ENCODE measurements at places on chromosomes 3 and 15. TPM values are rescaled to one million over a fixed set of nuclear protein-coding genes. Genes with fewer than 3 reads are reported as not detected.

DNA sequence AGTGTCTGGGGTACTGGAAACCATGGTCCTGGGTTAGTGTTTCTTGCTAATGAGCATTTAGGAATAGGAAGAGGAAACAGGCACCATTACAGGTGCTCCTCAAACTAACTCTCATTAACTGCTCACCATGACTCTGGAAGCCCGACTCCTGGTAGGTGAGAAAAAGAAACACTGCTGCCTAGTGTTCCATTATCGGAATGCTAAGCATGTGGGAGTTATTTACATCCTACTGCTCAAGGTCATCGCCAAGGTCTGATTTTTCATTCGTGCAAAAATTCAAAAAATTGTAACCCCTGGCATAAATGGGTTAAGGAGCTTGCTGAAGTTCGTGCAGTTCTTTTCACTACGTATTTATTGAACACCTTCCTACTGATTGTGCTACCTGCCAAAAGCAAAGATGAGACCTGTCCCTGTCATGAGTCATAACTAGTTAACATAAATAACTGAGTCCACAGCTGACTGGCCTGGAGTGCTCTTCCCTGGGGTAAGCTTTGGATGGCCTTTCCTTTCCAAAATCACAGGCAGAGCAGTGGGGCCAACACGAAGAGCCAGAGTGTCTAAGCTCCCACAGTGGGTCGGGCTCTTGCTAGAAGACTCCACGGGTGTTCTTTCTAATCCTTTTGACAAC, 22.7 kb upstream of the PAQR5 start:
- DNase-seq: no peak
- H3K27ac ChIP-seq: no peak overlapping the region
- no peaks in the 10 kb centered on the region for H3K36me3 ChIP-seq
- H3K4me3 ChIP-seq: no peak overlapping the region

DNA sequence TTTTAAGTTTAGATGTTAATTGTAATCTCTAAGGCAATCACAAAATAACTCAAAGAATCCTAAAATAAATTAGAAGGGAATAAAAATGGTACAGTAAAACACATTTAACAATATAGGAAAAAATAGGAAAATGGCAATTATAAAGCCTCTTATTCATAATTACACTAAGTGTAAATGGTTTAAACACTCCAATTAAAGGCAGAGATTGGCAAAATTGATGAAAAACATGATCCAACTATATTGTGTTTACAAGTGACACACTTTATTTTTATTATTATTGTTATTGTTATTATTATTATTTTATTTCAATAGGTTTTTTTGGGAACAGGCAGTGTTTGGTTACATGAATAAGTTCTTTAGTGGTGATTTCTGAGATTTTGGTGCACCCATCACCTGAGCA, 48.7 kb upstream of the DYNC1LI1 start:
- no peak overlapping the region for H3K4me3 ChIP-seq
- H3K4me1 ChIP-seq: no peaks in the 10 kb centered on the region
- DNase-seq: no peak
- H3K27ac ChIP-seq: no peak overlapping the region
- no peaks in the 10 kb centered on the region for H3K36me3 ChIP-seq

GRCh38 chr3:55721716-55722484, 234.8 kb upstream of the WNT5A start:
- no peaks in the 10 kb centered on the region for H3K36me3 ChIP-seq
- H3K27ac ChIP-seq: no peak overlapping the region
- no peaks in the 10 kb centered on the region for H3K4me1 ChIP-seq

- no peak overlapping the region for H3K4me3 ChIP-seq
- H3K27me3 ChIP-seq: no peaks in the 10 kb centered on the region
- no peaks in the 10 kb centered on the region for H3K4me1 ChIP-seq
- no peak overlapping the region for H3K27ac ChIP-seq
- no peak for DNase-seq
Measured at GRCh38 chr3:25885544-25885943, 95.7 kb downstream of the OXSM start.

DNA sequence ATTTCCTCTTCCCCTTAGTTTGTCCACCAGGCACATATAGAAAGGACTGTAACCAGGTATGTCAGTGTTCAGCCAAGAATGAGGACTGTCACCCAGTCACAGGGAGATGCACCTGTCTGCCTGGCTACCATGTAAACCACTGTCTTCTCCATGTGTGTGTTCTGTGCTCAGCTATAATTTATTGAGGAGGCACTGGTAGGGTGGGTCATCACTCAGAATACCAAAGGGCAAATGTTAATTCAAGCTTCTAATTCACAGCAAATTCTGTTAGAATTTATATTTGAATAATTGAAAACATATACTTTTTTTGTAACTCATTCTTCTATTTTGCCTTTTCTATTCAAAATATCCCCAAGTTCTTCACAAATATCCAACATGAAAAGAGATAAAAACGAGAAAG, 780.4 kb downstream of the MECOM start:
- no peak overlapping the region for H3K4me3 ChIP-seq
- H3K27me3 ChIP-seq: no peaks in the 10 kb centered on the region
- H3K27ac ChIP-seq: no peak overlapping the region
- H3K36me3 ChIP-seq: no peaks in the 10 kb centered on the region

- no peak overlapping the region for H3K27ac ChIP-seq
- no peak for DNase-seq
- H3K27me3 ChIP-seq: no peaks in the 10 kb centered on the region
- H3K36me3 ChIP-seq: no peaks in the 10 kb centered on the region
Measured at GRCh38 chr15:56725386-56725785, 7.9 kb downstream of the ZNF280D start.

Gene HHATL
- not detected for total RNA-seq

Gene SLC6A11
- not detected for total RNA-seq

Gene SCN5A
- not detected for total RNA-seq

All from Peyer's patch (tissue), 4 donors.